ENCODE measurements at places on chromosomes 3 and 15. TPM values are rescaled to one million over a fixed set of nuclear protein-coding genes. Genes with fewer than 3 reads are reported as not detected.

PDZRN3 gene
- total RNA-seq = 77.3 TPM

SATB1 gene
- total RNA-seq = 20.5 TPM

GOLGA8A gene
- 8.9 TPM for total RNA-seq

MEGF11 gene
- total RNA-seq = not detected

IQCF6 gene
- total RNA-seq = not detected

PRR23A gene
- total RNA-seq = not detected

RPP25 gene
- 8.5 TPM for total RNA-seq

CYP19A1 gene
- 4.0 TPM for total RNA-seq

GOLGA8J gene
- not detected for total RNA-seq

DUT gene
- 50.8 TPM for total RNA-seq

Data from smooth muscle cell of bladder (primary cell).